ENCODE measurements at places on chromosomes 13 and 19.

- DNase-seq: no peak
Observed at GRCh38 chr13:49098771-49099512, 121.2 kb upstream of the MLNR start.

DNA sequence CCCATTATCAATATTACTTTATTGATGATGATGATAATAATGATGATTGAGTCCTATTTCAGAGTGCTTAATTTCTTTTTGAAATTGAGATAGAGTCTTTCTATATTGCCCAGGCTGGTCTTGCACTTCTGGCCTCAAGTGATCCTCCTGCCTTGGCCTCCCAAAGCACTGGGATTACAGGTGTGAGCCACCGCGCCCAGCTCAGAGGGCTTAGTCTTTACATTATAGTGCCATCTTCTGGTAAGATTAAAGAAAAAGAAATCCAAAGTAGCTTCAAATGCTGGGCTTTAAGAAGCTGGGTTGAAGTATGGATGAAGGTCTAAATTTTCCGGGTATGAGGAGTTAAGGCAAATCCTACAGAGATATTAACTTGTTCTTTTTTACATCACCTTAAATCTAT, 3.4 kb upstream of the ZNF333 start:
- DNase-seq: no peak

DNA sequence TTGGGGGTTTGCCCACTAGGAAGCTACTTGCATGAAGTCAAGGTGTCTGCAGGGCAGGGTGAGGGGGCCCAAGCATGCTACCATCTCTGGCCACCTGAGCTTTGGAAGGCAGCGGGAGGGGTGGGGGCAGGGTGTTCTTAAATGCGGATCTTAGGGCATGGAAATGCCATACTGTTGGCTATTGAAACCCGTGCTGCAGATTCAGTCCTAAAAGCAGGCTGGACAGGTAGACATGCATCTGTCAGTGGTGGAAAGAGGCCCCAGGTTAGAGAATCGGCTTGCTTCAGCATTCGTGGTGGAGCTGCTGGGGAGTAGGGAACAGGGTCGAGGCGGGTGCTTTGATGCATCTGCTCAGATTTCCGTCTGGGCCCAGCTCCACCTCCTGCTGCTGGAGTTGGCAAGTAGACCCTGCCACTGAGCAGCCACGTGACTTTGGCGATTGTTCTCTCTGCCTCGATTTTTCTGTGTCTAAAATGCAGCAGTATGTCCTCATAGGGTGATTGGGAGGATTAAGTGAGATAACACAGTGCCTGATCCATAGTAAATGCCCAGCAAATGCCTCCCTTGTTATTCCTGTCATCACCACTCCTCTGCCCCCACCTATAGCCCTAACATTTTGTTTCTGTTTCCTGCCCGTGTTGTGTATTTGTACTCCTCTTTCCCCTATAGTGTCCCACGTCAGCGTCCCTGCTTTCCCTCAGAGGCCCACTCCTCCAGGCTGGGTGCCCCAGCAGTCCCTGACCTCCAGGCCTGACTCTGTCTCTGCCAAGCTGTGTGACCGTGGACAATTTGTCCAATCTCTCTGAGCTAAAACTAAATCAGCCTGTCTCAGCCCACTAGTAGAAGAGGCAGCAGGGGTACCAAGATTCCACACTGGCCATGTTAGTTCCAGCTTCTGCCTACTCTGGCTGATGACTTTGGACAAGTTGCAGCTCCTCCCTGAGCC, 5.8 kb downstream of the PPP1R37 start:
- DNase-seq: no peak

DNA sequence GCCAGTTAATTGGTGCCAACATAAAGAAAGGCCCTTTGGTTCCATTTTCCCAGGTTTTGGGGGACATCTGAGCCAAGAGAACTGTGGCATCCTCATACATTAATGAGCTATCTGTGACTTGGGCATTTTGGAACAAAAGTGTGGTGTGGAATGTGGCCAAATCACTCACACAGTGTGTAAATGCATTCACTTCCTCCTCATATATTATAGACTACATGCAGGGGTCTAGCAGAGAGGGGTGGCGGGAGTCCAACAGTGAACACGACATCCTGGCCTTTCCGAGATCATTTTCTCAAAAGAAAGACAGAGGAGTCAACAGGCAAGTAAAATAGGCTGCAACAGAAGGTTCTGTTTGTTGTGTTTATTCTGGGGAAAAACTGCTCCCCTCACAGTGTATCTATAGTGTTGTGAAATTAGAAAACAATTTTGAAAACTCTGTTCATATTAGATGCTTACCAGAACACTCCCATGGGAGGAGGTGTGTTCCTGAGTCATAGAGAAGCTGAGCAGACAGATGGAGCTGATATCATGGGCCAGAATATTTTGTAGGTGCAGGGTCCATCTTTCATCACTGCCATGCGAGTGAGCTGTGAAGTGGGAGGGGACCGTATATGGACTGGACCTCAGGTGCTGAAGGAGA, 36.9 kb downstream of the PABPC3 start:
- DNase-seq: no peak

- DNase-seq: no peak
Observed at GRCh38 chr19:281156-281853, 9.9 kb downstream of the PLPP2 start.

- DNase-seq: no peak
Observed at GRCh38 chr13:42394711-42395085, 122.7 kb downstream of the AKAP11 start.

GRCh38 chr19:20151617-20152145, 15.3 kb upstream of the ZNF486 start:
- DNase-seq: no peak

GRCh38 chr13:46615888-46616531, 63.0 kb downstream of the LRCH1 start:
- DNase-seq: no peak

- no peak for DNase-seq
Observed at GRCh38 chr13:94305934-94306333, 173.5 kb downstream of the DCT start.

- DNase-seq: no peak
Observed at GRCh38 chr19:50435627-50436026, 2.9 kb downstream of the MYBPC2 start.

DNA sequence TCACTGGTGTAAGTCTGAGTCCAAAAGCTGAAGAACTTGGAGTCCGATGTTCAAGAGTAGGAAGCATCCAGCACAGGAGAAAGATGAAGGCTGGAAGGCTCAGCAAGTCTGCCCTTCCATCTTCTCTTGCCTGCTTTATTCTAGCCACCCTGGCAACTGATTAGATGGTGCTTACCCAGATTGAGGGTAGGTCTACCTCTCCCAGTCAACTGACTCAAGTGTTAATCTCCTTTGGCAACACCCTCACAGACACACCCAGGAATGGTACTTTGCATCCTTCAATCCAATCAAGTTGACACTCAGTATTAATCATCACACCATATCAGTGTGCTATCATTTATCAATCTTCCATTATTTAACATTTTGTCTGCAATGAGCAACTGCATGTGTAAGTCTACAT, 223.5 kb downstream of the GPC5 start:
- no peak for DNase-seq
